Smooth muscle cell of bladder (primary cell): ENCODE measurements at places on chromosomes 5 and 9. TPM values are rescaled to one million over a fixed set of nuclear protein-coding genes. Genes with fewer than 3 reads are reported as not detected.

The SPINK7 gene
- not detected in 2 replicates for total RNA-seq

The RANBP3L gene
- 0.09 TPM in 1 of 2 replicates, not detected in the other for total RNA-seq

The ADAMTSL1 gene
- 7.4 and 26.1 TPM in 2 replicates for total RNA-seq

The SAXO1 gene
- total RNA-seq: under 0.01 and 0.09 TPM in 2 replicates

The IRX2 gene
- not detected in 2 replicates for total RNA-seq

The KIF24 gene
- 0.43 and 0.55 TPM in 2 replicates for total RNA-seq

The WNT8A gene
- total RNA-seq: not detected in 2 replicates

The FABP6 gene
- not detected in 2 replicates for total RNA-seq

The GFI1B gene
- total RNA-seq: not detected in 2 replicates

The GABRA6 gene
- total RNA-seq: not detected in 2 replicates

The TAS2R1 gene
- total RNA-seq: not detected in 2 replicates

The SLCO6A1 gene
- total RNA-seq: not detected in 2 replicates

The CTSV gene
- total RNA-seq: 0.28 and 0.37 TPM in 2 replicates

The ADAMTS6 gene
- 58.6 and 72.2 TPM in 2 replicates for total RNA-seq

The ALDH1A1 gene
- 238 and 290 TPM in 2 replicates for total RNA-seq
